Right ventricle myocardium inferior (tissue), 1 donor: ENCODE measurements at places on chromosomes 6 and 20.

DNA sequence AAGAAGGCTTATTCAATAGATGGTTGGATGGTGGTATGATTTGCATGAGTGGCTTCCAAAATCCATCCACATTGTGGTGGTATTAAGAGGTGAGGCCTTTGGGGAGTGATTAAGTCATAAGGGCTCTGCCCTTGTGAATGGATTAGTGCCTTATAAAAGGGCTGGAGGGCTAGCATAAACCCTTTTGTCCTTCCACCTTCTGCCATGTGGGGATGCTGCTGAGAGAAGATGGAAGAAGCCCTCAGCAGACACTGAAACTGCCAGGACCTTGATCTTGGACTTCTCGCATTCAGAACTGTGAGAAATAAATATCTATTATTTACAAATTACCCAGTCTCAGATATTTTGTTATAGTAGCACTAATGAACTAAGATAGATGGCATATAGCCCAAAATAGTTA, 27.8 kb upstream of the SRPK1 start:
- DNase-seq: no peak

GRCh38 chr6:32886681-32887383, 32.8 kb downstream of the PSMB9 start:
- DNase-seq: peak; percentile 50

DNA sequence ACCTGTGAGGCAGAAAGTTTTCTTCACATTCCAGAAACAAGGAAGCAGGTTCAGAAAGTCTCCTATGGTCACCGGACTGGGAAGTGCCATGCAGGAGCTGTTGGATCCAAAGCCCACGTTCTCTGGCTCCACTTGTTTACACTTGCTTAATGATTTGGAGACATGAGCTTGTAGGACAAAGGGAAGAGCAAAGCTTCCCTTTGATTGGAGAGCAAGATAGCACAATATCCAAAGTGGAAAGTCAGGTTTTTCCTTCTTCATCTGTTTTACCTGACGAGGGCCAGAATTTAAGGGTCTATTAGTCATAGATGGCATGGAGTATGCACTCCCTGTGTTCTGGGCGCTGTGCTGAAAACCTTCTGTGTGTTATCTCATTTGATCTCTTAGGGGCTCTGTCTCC, 81.2 kb downstream of the PDE7B start:
- no peak for DNase-seq

DNA sequence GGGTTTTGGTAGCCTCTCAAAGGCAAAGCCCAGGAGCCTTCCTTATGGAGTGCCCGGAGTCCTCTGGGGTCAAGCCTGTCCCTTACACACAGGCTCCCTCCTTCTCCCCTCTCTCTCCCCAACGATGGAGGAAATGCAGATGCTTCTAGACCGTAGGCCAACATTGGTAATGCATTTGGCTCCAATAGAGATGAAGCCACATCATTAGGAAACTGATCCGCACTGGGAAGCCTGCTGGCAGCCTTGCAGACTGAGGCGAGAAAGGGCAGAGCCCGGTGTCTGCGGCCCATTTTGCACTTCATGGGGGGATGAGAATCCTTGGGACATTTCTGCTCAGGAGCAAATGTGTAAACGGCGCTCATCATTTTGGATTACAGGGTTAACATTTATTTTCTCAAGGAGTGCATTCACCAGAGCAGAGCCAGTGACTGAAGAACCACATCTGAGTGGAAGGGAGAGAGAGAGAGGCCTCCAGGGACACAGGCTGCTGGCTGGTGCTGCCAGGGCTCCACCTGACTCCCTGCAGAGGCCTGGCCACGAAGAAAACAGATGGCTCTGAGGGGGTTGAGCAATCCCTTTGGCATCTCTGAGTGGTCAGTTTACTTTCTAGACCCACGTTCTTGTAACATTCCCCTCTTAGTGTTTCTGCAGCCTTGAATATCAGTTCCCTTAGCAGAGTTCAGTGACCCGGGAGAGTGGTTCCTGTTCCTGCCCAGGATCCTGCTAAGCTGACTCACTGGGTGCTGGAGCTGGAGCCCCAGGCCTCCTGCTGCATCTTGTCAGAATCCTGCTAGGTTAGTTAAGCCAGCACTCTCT, 4.4 kb upstream of the CST3 start:
- no peak for DNase-seq

GRCh38 chr6:55260181-55260580, 67.1 kb upstream of the GFRAL start:
- DNase-seq: no peak

DNA sequence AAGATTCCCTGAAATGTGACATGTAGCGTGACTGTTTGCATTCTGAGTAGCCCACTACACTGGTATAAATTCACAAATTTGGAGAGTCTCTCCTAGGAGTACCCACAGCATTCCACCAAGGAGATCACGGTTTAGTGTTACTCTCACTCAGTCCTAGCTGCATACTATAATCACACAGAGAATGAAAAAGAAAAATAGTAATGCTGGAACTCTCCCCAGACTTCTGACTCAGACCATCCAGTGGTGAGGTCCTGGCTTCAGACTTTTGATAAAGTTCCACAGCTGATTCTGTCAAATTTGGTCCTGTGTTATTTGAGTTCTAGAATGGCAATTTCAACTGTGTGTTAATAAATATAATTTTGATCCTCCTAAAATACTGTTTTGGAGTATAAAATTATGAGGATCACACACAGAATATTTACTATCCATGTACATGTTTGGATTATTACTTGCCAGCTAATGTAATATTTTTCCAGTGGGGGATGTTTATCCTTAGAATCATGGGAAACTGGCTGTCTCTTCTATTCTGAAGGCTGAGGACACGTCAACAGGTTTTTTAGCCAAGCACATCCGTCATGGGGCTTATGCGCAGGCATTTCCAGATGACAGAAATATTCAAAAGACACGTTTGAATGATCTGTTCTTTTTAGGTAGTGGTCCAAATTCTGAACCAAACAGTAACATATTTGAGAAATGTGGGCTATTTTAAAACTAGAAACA, 5.1 kb upstream of the KIAA0408 start:
- no peak for DNase-seq

DNA sequence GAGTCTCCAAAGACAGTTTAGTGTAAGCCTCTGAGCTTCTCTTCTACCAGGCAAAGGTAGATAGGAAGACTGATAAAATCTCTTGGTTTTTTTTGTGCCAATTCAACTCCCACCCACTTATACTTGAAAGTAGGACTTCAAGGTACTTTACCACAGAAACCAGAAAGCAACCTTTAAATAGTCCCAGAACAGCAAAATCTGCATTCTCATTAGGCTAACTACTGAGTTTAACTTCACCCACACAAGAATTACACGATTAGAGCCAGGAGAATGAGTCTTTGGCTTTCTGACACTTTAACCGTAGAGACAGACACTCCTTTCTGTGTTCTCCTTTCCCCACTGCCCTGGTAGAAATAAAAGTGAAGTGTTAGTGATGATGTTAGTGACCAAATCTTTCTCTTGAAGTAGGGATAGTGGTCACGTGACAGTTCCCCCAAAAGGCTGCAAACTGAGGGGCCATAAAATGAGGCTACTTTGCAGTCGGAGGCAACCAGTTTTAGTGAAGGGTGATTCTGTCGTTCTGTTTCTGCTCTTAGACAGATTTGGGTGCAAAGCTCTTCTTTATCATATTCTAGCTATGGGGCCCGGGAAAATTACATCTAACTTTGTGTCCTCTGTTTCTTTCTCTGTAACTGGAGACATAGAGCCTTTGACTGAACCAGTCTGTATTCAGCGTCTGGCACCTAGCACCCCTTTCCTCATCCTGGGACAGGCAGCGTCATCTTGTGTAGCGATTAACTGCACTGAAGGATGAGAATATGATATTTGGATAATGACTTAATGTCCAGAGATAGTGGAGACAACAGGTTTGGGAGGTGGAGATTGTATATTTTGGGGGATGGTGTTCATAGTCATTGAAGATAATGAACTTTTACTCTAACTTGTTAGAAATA, 206.4 kb upstream of the CITED2 start:
- no peak for DNase-seq

DNA sequence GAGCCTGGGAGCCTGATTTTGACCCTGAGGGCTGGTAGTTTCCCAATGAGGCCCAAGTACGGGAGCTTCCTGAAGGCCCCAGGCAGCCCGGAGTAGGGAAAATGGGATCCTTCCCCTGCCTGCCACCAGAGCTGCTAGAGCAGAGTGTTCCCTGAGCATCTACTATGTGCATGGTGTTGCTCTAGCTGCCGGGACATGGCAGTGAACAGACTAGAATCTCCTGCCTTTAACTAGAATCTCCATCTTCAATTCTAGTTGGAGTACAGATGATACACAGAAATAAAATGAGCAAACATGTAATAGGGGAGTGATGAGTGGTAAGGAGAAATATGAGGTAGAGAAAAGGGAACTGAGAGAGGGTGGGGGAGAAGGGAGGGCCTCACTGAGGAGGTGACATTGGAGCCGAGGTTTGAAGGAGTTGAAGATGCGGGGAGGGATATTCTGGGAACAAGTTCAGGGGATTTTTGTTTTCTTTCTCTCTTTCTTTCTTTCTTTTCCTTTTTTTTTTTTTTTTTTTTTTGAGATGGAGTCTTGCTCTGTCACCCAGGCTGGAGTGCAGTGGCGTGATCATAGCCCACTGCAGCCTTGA, 18.5 kb downstream of the VSTM2L start:
- DNase-seq: no peak

DNA sequence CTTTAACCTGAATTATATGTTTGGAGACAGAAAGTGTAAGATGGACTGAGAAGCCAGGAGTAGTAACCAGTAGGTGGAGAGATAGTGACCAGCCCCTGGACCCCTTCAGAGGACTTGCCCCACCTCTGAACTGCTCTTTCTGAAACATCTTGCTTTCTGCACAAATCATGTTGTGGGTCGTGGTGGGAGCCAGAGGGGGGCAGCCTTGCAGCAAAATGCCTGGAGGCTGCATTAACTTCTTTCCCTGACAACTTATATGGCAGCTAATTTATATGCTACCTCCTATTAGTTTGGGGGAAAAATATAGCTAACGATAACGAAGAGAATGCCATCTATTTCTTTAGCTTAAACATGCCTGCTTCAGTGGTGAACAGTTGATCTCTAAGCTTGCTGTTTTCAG, 859.8 kb downstream of the MAFB start:
- DNase-seq: no peak

DNA sequence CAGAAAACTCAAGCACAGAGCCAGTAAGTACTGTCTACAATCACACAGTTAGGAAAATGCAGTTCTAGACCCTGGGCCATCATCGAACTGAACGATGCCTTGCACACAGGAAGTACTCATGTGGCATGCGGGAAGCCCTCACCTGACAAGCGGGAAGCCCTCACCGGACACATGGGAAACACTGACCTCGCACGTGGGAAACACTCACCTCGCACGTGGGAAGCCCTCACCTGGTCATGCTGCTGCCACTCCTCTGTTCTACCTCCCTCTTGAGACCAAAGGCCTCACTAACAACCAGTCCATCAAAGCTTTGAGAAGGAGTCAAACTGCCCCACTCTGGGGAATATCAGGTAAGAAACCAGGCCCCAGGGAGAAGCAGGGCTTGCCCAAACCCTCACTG, 105.6 kb upstream of the PTPRT start:
- no peak for DNase-seq

DNA sequence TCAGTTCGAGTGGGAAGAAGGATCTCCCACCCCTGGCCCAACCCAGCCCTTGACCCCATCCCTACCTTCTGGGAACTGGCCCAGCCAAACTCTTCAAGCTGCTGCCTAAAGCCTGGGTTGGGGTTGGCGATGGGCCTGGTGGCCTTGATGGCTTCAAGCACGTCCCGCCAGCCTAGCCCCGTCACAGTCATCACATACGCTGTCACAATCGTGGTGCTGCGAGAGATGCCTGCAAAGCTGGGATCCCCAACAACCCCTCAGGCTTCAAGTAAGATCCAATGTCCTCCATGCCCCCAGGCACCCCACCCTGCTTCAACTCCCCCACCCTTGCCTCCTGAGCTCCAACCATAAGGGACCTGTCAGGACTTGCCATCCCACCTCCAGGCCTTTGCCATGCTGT, 7.8 kb downstream of the DUSP15 start:
- no peak for DNase-seq

DNA sequence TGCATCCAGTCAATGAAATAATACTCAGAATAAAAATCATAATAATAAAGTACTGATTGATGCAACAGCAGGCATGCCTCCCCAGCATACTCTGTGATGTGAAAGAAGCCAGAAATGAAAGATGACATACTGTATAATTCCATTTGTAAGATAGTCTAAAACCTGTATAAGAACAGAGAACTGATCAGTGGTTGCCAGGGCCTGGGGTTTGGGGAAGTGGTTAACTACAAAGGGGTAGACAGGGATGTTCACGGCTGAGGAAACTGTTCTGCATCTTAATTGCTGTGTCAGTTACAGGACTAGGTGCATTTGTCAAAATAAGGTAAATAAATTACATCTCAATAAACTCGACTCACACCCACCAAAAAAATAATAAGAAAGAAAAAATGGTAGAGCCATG, 81.3 kb upstream of the BMP2 start:
- no peak for DNase-seq

- DNase-seq: no peak
Measured at GRCh38 chr6:140236732-140237131, 862.3 kb upstream of the CITED2 start.

GRCh38 chr6:131009790-131010189, 53.3 kb downstream of the EPB41L2 start:
- DNase-seq: no peak

- DNase-seq: no peak
Measured at GRCh38 chr6:102204351-102204750, 810.8 kb downstream of the GRIK2 start.

- no peak for DNase-seq
Measured at GRCh38 chr6:95581073-95581472, 3.7 kb downstream of the MANEA start.

GRCh38 chr20:50565871-50566270, 55.7 kb downstream of the PTPN1 start:
- no peak for DNase-seq
